Right renal pelvis (tissue), 4 donors: ENCODE measurements at places on chromosomes 3 and 15.

- no peak for DNase-seq
Measured at GRCh38 chr3:183988216-183988790, 29.4 kb downstream of the ABCC5 start.

GRCh38 chr3:16916840-16917239 lies 32.1 kb downstream of the PLCL2 start:
- DNase-seq: no peak

- no peak for DNase-seq
Measured at GRCh38 chr3:6512172-6512800, 348.6 kb upstream of the GRM7 start.

GRCh38 chr15:77370580-77370979 lies 49.3 kb downstream of the PEAK1 start:
- DNase-seq: no peak

GRCh38 chr3:146598535-146598934 lies 6.6 kb downstream of the PLSCR5 start:
- DNase-seq: no peak

DNA sequence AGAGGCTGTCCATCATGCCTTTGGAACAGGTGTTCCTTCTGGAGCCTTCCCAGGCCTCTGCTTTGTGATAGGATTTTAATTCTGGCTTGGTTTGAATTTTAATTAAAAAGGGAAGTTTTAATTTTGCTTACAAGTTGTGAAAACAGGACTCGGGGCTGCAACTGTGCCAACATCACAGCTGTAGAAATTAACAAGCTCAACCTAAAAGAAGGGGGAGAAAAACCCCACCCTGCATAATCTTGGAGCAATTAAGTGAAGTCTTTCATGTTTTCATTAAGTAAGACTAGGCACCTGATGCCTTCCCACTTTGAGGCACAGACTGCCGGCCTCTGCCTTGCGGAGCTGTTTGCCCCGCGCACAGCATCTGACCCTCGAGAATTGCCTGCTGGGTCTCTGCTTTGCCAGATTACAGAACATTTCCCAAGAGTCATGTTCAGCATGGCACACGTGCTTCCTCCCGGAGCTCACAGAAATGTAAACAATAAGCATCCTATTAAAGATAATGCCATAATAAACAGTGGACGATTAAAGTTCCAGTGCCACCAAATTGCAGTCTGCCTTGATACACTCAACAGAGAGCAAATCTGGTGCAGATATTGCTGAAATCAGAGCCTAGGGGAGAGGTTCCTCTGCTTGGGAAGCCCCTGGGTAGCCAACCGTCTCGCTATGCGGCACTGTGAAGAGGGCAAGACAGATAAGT lies 364.2 kb downstream of the LRTM1 start:
- DNase-seq: no peak

- DNase-seq: peak; percentile 63
Measured at GRCh38 chr15:75454471-75455378, 3.2 kb upstream of the SIN3A start.

DNA sequence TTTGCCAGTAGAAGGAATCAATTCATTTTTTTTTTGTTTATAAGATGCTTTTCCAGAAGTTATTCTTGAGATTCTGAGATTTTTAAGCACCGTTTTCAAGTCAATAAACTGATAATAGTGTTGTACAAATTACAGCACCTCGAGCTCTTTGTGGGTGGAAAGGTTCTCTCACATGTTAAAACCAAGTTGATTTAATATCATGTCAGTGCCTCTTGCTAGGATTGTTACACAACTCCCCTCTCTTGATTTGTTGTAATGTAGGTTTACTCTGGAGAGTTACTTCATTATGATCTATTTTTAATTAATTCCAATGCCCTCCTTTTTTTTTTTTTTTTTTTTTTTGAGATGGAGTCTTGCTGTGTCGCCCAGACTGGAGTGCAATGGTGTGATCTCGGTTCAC lies 25.8 kb upstream of the UBXN7 start:
- DNase-seq: no peak

- DNase-seq: no peak
Measured at GRCh38 chr15:90230071-90230494, 3.7 kb downstream of the CIB1 start.

DNA sequence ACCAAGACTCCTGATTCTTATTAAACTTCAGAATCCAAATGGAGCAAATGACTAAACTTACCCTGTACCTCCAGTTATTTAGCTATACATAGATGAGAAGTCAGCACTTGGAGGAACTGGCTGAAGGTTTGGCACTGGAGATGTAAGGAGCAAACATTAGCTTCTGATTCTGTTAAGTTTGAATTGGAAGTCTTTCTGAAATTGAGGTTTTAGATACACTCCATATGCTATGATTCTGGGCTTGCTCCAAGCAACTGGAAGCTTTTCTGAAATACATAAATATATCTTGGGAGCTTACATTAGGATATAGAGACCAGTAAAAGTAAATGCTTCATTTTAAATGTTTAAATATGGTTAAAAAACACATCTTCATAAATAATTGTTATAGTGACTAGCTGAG lies 333.7 kb downstream of the EPHA3 start:
- no peak for DNase-seq

GRCh38 chr3:119069725-119070124 lies 35.1 kb upstream of the IGSF11 start:
- DNase-seq: no peak

- peak; percentile 59 for DNase-seq
Measured at GRCh38 chr15:51621936-51622603, 501 bp downstream of the DMXL2 start.

DNA sequence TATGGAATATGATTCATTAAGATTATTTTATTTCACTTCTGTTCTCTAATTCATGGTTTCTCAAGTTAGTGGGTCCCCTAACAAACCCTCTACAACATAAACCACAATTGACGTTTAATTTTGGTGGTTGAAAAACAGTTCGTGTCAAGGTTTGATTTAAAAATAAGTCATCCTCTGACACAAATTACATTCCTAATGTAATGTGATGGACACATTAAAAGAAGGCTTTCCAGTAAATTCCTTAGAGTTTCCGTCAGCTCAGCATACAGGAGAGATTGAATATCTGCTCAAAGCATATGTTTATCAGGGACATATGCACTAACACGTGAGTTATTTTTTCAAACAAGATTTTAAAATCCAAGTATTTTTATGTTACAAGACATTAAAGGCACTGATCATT lies 626.5 kb upstream of the ADAMTS9 start:
- no peak for DNase-seq

GRCh38 chr3:31561891-31562290 lies 29.2 kb downstream of the STT3B start:
- no peak for DNase-seq

GRCh38 chr3:59191651-59192050 lies 141.8 kb upstream of the CFAP20DC start:
- no peak for DNase-seq

GRCh38 chr3:190709351-190709773 lies 153.1 kb downstream of the GMNC start:
- no peak for DNase-seq

GRCh38 chr3:104673981-104674380 lies 692.7 kb upstream of the ALCAM start:
- DNase-seq: no peak

DNA sequence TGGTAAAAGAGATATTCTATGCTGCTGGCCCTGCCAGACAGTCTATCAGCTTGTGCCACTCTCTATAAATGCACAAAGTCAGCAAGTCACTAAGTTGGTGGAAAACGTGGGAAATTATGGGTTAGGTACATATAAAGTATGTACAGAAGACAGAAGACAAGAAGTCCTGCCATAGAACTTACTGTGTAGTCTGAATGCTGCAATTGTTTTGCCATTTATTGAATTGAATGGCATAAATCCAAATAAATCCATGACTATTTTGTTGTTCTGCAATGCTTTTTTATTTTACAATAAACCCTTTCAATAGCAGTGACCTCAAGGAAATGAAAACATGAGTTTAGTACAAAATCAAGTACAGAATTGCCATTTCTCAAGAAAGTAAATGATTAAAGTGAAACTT lies 34.1 kb upstream of the TM4SF1 start:
- DNase-seq: no peak

GRCh38 chr3:103672346-103672745 lies 1237.5 kb downstream of the ZPLD1 start:
- no peak for DNase-seq

DNA sequence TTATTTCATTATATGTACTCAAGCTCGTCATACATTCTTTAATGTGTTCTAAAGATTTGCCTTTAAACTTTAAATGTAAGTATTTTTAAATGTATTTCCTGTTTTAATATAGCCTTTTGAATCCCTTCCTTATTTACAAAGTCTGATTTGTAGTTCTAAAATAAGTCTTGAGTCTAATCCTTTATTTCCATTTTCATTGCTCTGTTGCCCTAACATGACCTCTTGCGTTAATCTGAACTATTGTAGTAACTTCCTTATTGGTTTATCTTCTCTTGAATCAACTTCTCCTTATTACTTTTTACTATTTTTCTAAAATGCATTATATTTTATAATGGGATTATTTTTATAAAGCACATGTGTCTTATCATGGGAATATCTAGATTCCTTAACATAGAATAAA lies 24.0 kb downstream of the KNL1 start:
- DNase-seq: no peak

DNA sequence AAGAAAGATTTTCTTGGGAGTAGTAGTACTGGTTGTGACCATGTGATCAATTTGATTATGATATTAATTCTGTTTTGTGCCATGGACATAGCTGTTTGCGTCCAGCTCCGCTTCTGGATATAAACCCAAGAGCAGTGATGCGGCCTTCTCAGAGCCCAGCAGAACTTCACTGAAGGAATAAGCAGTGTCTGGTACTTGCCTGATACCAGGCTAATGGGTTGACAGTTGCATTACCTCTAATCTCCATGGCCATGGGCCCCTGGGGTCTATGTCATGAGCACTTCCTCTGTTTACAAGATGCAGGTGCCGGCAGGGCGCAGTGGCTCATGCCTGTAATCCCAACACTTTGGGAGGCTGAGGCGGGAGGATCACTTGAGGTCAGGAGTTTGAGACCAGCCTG lies 36.3 kb upstream of the RAB6B start:
- DNase-seq: no peak

DNA sequence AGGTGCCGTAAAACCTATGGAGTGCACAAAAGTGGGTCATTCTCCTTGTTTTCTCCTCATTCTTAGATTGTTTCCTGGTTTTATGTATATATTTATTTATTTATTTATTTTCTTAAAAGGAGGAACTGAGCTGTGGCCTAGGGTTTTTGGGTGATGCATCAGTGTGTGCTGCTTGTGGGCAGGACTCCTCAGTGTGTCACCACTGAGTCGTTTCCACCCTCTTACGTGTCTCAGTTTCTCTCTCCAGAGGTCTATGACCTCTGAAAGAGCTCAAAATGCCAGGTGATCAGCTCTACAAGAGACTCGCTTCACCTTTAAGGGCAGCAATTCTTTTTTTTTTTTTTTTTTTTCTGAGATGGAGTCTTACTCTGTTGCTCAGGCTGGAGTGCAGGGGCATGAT lies 72.9 kb downstream of the CD200 start:
- no peak for DNase-seq

- no peak for DNase-seq
Measured at GRCh38 chr3:73563896-73564582, 60.7 kb downstream of the PDZRN3 start.

DNA sequence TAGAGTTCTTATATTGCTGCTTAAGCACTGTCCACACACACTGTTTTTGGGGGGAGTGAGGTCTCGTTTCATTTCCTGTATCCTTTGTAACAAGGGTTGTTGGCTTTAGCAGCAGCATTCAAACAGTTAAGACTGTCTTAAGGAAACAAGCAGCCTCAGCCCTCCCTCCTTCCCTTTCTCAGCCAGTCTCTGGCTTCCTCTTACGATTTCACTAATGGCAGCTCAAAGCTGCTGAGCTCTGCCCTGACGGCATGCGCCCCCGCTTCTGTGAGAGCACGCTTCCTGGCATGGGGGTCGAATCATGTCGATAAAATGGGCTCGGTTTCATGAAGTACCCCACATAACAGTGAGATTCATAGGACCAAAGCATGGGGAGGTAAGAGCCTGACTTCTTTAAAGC lies 105.0 kb downstream of the KLHL25 start:
- DNase-seq: no peak

DNA sequence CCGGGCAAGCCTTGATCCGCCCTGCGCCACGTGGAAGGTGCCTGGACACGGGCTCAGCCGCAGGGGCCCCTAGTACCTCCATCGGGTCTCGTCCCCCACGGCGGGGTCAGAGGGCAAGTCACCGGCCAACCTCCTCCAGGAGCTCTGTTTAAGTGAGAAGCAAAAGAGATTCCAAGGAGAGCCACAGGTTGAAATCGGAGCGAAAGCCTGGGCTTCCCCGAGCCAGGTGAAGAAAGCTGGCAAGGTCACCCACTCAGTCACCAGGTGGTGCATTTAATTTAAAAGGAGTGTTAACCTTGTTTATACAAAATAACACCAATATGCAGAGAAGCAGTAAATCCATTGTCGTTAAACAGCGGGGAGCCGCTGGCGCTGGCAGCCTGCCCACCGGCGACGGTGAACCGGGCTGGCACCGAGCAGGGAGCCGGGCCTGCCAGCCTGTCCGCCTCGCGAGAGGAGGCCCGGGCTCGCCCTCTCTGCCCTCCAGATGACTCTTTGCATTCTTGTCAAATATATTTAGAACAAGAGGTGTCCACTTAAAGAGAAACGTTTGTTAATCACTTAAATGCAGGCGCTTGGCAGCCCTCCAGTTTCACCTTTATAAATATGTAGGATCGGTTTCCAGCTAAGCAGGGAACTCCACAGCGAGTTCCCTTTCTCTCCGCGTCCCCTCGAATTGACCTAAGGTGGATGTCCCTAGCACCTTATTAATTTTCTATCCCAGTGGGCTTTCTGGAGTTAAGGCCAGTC lies 277.3 kb upstream of the NR2F2 start:
- peak; percentile 47 for DNase-seq

DNA sequence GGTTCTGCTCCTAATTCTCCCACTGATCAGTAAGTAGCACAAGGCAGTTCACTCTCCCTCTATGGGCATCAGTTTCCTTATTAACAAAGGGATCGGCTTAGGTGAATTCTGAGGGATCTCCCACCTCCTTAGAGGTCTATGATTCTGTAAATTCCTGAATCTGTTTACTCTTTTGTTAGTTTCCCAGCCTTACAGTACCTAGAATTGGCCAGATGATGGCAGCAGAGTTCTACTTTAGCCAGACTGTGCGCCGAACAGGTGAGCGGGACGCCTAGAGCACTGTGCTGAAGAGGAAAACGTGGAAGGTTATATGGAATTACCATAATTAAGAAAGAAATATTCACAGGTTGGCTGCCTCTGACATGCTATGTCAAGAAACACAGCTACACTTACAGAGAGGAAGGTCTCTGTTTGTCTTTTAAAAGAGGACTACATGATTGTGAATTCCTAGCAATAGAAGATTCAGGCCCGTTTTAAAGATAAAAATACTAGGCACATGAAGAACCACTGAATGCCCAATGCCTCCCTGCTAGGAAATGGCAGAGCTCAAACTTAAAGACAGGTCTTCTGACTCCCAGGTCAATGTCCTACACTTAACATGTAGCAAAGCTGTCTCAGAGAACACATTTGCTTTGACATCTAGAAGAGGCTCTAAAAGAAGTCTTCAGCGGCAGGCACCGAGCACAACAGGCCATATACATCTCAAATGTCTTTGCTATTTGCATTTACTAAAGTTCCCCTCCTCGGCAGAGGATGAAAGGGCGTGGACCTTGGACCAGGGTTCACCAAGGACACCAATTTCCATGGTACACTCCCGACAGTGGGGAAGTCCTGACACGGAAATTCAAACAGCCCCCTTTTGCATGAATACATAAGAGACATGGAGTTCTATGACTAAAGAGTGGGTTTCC lies 259.9 kb downstream of the FGF12 start:
- peak; percentile 33 for DNase-seq
